ENCODE measurements at places on chromosomes 4 and X.

DNA sequence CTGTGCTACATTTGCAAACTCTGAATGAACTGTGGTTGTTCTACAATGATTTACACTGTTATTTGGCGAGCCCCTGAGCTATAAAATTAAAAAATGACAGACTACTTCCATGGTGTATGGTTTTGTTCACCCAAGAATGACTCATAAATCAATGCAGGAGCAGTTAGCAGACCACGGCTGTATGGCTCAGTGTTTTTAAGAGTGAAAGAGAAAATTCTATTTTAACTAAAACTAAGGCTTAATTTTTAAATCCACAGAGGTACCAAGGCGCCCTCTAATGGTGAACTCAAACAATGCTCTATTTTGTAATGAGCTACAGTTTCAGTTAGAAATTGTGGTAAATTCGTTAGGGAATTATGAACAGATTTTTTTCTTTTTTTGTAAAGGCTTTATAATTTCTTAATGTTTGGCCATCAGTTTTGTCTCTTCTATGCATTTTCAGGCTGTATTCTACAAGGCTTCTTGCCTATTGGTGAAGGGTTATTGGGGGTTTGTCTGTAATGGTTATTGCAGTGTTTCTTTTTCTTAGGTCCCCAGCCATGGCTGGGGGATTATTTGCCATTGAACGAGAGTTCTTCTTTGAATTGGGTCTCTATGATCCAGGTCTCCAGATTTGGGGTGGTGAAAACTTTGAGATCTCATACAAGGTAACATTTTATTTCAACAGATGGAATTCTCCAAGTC is 32.5 kb downstream of the HMGB2 start:
- DNase-seq: no peak

GRCh38 chrX:16120431-16120830 is 2.9 kb upstream of the GRPR start:
- no peak for DNase-seq

- DNase-seq: no peak
These were observed 90.4 kb downstream of the COL4A6 start for GRCh38 chrX:108347800-108348199.

DNA sequence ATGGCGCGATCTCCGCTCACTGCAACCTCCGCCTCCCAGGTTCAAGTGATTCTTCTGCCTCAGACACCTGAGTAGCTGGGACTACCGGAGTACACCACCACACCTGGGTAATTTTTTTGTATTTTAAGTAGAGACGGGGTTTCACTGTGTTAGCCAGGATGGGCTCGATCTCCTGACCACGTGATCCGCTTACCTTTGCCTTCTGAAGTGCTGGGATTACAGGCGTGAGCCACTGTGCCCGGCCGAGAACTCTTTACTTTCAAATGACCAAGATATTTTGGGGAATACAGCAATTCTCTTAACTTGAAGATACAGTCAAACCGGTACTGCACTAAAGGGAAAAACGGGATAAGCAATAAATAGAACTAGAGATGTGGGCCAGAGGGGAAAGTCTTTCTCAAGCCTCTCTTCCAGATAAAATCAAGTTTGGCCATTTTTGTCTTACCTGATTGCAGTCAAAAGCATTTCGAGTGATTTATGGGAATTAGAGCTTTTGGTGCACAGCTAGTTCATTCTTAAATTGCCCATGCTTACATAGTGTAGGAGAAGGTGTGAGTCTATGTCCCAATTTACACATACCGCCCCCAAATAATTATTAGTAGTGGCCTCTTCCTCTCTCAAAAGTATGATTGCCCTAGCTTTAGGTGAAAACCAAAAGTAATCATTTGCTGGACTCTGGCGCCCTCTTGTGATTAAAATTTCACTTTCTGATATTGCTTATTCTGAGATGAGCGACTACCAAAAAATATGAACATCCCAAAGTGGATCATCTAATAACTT is 53.2 kb upstream of the ABCG2 start:
- DNase-seq: peak; percentile 13

GRCh38 chr4:13461191-13461905 is 22.8 kb downstream of the RAB28 start:
- no peak for DNase-seq

- DNase-seq: no peak
These were observed 90.7 kb downstream of the EVC start for GRCh38 chr4:5801696-5802095.

DNA sequence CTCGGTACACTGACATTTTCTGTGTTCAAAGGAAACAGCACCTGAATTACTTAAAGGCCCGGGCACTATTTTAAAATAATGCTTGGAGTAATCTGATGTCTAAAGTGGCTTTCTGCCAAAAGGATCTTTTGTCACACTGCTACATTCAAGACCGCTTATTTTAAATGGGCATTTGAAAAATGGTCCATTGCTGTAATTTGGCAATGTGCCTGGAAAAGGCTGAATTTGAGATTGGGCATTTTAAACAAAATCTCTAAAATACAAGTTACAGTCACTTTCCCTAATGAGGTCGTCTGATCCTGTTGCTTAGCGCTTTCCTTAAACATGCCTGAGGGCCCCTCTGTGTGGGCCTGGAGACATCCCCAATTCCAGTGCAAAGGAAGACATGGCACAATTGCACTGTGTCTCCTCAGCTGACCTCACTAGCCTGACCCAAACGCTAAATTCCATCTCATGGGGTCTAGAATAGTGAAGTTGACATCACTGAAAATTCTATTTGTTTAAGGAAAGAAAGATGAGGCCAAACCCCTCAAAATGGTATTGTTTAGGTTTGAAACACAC is 214.2 kb downstream of the GPC3 start:
- no peak for DNase-seq

DNA sequence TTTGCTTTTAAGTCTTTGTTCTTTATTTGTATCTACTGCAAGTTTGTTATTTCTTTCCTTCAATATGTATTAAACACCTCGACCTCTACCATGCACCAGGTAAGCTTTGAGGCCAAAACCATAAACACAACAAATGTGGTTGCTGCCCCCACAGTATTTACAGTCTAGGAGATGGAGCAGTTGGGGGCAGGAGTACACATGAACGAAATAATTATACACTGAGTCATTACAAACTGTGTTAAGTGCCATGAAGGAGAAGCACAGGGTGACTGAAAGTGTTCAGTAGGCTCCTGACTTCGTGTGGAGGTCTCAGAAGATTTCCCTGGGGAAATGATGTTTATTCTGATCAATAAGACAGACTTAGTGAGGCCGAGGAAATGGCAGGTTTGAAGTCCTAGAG is 30.3 kb downstream of the SLC25A43 start:
- no peak for DNase-seq

- no peak for DNase-seq
These were observed 54.8 kb upstream of the ADGRG2 start for GRCh38 chrX:19176901-19177630.

DNA sequence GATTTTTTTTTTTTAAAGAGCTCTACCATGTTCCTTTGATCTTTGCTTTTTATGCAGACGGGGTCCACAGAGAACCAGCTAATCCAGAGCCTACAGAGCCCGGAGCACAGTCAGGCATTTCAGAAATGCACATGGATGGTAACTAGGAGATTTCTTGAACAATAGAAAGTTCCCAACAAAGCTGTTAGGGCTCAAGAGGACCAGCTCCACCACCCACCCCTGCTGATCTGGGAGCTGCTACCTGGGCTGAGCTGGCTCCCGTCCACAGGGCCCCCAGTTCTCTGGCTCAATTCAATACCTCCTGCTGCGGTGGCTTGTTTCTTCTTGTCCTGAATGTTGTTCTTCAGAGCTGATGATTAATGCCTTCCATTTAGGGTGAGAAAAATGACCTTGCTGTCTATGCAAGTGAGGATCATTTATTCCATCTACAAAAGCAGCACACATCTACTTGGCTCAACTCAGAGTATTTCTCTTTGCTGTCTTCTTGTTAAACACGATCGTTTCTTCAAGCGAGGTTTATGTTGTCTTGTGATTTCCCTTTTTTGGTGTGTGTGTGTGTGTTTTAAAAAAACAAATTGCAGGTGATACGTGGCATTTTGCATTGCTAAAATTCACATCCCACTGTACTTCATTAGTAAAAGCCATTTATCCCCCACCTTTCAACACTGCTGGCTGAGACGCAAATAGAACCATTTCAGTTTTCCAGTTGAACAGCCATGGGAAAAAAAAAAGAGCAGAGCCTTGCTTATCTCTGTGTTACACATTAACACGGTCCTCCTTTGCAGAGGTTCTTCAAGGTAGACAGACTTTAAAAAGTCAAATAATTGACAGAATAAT is 31.3 kb downstream of the IGFBP7 start:
- DNase-seq: no peak

DNA sequence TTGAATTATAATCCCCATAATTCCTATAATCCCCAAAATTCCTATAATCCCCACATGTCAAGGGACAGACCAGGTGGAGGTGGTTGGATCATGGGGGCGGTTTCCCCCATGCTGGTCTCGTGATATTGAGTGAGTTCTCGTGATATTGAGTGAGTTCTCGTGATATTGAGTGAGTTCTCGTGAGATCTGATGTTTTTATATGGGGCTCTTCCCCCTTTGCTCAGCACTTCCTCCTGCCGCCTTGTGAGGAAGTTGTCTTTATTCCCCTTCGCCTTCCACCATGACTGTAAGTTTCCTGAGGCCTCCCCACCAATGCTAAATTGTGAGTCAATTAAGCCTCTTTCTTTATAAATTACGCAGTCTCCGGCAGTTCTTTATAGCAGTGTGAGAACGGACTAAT is 36.6 kb upstream of the GPR78 start:
- no peak for DNase-seq

DNA sequence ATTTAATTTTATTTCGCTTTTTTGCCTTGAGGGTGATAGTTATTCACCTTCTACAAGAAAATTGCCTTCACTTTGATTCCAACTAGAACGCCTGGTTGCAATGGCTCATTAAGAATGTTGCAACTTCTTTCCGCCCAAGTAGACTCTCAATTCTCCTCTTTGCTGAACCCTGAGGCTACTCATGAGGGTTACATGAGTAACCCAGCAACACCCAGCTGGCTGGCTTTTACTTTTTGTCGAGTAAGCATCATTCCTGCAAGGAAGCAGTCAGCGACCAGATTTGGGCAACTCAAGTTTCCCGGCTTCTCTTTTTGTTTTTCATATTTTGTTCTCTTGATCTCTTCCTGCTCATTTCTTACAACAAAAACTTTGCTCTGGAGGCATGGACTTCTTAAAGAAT is 495.4 kb downstream of the PACRGL start:
- DNase-seq: no peak

DNA sequence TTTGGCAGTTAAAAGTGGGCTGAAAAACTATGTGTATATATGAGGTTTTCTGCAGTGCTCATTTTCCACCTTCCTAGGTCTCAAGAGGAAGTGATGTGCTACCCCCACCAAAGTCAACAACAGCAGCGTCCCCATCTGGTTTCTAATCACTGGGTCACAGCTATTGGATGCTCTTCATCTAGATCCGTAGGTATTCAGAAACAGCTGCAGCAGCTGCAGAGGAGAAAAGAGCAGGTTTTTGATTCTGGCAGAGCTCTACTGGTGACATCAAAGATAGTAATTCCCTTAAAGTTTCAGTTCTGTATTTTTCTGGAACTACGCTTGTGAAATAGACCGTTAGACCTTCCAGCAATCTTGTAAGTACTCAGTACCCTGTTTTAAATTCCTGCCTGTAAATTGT is 5.8 kb upstream of the GUCY2F start:
- DNase-seq: no peak

- no peak for DNase-seq
These were observed 115.5 kb upstream of the FAM9C start for GRCh38 chrX:13159886-13160285.

GRCh38 chr4:145045180-145045579 is 52.8 kb downstream of the ANAPC10 start:
- DNase-seq: no peak

DNA sequence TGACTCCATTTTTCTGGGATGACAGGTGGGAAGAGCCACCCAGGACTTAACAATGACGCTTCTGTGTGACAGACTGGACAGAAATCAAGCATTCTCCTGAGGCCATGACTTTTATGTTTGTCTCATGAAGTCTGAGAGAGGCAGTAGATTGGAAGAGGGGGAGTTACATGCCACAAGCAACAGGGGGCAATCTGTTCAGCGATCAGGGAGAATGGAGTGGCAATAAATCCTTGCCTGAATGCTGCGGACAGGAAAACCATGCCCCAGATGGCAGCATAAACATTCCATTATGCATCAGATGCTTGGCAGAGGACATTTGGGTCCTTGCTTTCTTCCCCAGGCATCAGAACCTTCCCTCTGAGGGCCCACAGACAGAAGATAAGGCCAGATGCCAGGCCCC is 312.4 kb upstream of the DIPK2B start:
- DNase-seq: no peak

DNA sequence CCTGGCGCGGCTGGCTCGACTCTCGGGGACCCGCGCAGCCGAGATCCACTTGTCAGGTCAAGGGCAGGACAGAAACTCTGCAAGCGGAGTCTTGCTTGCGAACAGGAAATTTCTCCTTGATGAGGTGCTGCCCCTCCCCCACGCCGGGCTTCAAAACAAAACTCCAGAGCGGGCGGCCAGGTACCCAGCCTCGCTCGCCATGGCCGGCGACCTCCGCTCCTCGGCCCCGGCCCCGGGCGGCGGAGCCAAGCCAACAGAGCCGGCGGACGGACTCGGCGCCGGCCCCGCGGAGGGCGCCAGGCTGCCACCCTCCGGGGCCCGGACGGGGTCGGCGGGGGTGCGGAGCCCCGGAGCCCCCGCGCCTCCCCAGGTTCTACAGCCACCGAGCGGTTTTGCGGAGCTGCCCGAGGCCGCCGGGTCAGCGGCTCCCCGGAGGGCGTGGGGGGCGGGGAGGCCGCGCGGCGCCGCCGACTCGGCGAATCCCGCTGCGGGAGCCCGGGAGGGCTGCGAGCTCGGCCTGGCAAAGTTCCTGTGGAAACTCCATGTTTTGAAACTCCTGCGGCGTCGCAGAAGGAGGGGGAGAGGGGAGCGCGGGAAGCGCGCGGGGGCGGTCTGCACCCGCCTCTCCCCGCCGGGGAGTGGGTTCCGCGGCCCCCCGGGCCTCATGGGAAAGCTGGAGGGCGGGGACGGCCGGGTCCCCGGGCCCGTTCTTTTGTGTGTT is 11.7 kb upstream of the BCOR start:
- peak; percentile 56 for DNase-seq

GRCh38 chr4:637536-638280 is 12.3 kb downstream of the PDE6B start:
- DNase-seq: no peak

- peak; percentile 50 for DNase-seq
These were observed 4.9 kb downstream of the PRDM8 start for GRCh38 chr4:80202190-80202711.

- DNase-seq: no peak
These were observed 5.1 kb downstream of the ADGRA3 start for GRCh38 chr4:22510750-22511149.

DNA sequence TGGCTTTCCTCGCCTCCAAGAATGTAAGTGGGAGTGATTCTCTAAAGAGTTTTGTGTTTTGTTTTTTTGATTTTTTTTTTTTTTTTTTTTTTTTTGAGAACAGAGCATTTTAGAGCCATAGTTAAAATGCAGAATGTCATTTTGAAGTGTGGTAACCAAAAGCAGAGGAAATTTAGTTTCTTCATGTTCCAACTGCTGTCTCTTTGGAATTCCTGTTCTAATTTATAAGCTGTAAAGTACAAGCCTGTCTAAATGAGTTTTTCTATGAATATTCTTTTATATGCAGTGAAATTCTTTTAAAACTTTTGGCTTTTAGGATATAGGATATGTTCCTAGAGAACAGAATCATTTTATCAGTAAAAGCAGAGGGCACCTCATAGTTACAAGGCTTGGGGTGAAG is 74.2 kb downstream of the KIT start:
- no peak for DNase-seq

GRCh38 chr4:99404595-99405287 is 30.4 kb downstream of the ADH7 start:
- DNase-seq: no peak

GRCh38 chrX:100615005-100615404 is 21.6 kb downstream of the TSPAN6 start:
- DNase-seq: no peak
